Activated CD4-positive, alpha-beta T cell treated with anti-CD3 and anti-CD28 coated beads for 48 hours (primary cell): ENCODE measurements at places on chromosomes 7 and 10.

DNA sequence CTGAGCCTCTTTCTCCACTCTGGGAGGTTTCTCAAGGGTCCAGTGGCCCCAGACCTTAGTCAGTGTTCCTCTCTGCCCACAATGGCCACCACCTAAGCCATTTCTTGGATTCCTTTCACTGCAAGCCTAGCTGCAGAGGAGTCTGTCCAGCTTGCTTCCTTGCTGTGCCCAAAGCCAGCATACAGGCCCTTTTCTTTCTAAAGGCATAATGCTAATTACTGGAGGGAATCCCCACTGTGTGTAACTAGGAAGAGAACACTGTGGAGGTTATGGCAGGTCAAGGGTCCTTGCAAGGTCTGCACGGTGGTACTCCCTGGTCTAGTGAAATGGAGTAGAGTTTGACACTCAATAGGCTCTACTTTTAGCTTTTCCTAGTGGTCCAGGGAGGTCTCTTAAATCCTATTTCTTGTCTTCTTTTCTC is 70.4 kb upstream of the CC2D2B start:
- no peak for DNase-seq

- no peak for DNase-seq
These were observed 13.5 kb downstream of the AQP1 start for GRCh38 chr7:30925117-30925516.

DNA sequence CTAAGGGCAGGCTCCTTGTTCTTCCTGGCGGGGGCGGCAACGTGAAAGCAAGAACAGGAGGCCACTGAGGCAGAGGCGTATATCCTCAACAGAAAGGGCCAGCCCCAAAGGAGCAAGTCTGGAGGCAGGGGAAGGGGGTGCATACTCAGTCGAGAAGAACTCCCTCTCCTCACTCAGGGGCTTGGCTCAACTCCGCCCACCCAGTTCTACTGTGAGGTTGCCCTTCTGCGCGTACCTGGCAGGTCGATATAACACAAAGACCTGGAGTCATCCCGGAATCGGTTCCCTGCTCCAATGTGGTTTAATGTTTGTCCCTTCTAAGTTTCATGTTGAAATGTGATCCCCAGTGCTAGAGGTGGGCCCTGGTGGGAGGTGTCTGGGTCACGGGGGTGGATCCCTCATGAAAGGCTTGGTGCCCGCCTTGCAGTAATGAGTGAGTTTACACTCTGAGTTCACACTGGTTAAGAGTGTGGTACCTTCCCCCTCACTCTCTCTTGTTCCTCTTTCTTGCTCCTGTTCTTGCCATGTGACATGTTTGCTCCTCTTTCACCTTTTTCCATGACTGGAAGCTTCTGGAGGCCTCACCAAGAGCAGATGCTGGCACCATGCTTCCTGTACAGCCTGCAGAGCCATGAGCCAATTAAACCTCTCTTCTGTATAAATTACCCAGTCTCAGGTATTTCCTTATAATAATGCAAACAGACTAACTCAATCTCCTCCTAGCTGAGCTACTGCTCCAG is 32.6 kb downstream of the GSDME start:
- no peak for DNase-seq

- no peak for DNase-seq
These were observed 65.7 kb downstream of the TLL2 start for GRCh38 chr10:96448021-96448457.

- no peak for DNase-seq
These were observed 110.9 kb downstream of the ADCY1 start for GRCh38 chr7:45684910-45685618.

DNA sequence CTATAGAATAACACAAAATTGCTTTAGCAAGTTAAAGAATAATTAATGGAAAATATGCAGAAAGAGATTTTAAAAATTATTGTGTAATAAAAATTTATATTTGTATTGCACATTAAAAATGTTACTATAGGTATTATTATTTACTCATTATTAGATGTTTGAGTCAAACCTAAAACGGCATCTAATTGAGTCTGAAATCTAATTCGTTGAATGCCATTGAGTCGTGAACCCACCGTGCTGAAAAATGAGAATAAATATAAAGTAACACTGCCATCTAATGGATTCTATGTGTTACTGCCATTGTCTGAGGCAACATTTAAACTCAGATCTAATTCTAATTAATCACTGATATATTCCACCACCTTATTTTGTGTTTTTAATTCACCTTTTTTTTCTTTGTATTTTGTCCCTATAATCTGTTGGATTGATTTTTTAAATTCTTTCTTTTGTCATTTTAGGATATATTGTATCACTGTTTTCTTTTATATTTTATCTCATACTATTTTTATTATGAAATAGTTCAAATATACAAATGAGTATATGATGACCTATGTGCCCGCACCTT is 62.2 kb downstream of the SAMD9 start:
- DNase-seq, result no peak

GRCh38 chr7:131032786-131033185 is 294.9 kb upstream of the MKLN1 start:
- no peak for DNase-seq

GRCh38 chr7:97512441-97513207 is 219.3 kb upstream of the TAC1 start:
- DNase-seq, result no peak

DNA sequence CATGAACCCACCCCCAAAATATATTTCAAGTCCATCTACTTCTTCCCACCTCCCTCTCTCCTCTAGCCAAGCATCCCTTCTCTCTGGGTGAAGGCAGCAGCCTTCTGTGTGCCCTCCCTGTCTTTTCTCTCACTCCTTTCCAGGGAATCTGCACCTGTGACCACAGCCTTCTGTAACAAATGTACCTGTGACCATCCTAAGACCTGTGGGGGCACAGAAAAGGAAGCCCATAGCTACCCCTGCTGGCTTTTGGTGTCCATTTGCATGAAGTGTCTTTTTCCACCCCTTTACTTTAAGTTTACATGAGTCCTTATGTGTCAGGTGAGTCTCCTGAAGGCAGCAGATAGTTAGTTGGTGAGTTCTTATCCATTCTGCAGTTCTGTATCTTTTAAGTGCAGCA is 2.0 kb upstream of the TBXAS1 start:
- DNase-seq, result peak; percentile 9
